ENCODE measurements at places on chromosomes 5 and 9.

- no peak for DNase-seq
Observed at GRCh38 chr5:140821375-140822280, at the start of gene PCDHA5. Gene PCDHA5 (plus strand): TSS chr5:140821613.

DNA sequence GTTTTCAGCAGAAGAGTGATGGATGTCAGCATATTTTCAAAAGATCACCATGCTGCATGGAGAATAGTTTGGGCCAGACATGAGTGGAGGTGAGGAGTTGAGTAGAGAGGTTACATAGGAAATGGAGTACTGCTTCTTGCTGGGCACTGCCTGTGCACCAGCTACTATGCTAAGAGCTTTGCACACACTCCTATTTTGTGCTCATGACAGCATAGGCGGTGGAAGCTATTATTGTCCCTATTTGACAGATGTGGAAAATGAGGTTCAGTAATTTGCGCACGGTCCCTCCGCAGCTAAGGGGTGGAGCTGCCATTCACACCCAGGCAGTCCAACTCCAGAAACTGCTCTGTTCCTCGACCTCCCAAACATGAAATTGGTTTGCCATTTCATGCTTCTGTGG lies 67.8 kb downstream of the ENTREP1 start:
- no peak for DNase-seq

DNA sequence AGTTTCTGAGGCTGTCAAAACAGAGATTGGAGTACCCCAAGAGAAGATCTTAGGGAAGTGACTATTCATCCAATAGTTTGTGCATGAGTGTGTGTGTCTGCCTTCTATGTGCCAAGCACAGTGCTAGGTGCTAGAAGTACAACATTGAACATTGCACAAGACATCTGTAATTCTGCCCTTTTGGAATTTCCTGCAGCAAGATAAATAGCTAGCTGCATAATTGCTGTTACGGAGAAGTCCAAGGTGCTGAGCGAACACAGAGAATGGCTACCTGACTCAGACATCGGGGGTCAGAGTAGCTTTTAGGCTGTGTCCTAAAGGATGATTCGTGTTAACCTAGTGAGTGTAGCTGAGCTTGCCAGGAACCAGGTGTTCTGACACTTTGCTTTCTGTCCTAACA lies 44.8 kb downstream of the PAPPA start:
- no peak for DNase-seq

- no peak for DNase-seq
Observed at GRCh38 chr5:172592881-172593280, 48.2 kb upstream of the NEURL1B start.

DNA sequence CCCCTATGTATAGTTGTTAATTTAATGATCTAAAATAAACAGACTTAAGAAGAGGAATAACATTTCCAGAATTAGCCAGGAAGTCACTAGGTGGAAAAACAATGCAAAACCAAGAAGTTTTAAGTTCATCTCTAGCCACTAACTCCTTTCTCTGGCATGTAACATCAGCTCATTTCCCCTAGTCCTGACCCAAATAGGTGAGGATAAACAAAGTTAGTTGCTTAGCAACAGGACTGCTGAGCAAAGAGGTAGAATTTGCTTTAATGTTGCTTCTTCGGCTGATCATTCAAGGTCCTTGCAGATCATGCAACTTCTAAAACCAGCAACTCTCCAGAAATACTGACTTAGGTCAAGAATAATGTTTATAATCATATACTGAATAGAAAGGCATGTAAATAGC lies 675.8 kb downstream of the CETN3 start:
- DNase-seq, result no peak

GRCh38 chr5:96300976-96301375 lies 132.1 kb downstream of the PCSK1 start:
- no peak for DNase-seq

GRCh38 chr9:5489630-5490490 lies 20.5 kb upstream of the PDCD1LG2 start:
- no peak for DNase-seq

DNA sequence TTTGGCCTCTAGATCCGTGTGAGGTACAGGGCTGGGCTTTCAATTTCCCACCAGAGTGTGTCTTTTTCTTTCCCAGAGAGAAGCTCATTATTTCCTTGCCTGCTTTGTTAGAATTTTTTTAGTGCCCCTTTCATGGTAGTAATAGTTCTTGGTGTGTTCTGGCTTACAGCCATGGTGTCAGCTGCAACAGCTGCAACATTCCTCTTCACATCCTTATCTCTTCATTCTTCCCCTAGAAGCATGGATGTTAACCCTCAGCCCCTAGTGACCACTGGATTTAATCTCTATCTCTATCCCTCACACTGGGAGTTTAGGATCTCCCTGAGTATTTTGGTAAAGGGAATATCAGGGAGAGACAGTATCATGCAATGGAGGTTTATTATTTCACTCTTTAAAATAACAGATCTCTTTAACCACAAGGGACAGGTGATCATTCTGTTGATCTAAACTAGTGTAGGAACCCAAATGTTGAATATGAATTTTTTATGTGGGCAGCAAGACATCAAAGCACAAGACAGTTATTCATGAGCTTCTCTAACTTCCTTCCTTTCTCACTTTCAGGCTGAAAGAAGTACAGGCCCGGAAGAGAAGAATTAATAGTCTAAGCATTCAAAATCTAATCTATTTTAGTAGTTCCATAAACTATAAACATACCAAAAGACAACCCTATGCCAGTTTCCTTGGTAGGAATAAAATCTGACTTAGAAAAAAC lies 160.2 kb downstream of the FAM170A start:
- DNase-seq, result no peak

DNA sequence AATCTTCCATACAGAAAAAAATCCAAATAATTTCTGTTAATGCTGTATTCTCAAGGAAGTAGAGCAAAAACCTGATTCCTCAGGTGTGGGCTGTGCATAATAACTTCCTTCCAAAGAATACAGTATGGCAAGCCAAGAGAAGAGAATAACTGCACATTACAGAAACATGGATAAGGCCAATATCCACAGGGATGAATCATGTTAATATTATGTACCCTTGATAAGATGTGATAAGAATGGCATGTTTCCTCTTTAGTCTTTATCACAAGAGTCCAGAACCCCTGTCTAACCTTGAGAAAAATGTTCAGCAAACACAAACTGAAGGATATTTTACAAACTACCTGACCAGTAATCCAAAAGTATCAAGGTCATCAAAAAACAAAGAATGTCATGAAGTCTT lies 795.8 kb downstream of the SEMA5A start:
- no peak for DNase-seq

DNA sequence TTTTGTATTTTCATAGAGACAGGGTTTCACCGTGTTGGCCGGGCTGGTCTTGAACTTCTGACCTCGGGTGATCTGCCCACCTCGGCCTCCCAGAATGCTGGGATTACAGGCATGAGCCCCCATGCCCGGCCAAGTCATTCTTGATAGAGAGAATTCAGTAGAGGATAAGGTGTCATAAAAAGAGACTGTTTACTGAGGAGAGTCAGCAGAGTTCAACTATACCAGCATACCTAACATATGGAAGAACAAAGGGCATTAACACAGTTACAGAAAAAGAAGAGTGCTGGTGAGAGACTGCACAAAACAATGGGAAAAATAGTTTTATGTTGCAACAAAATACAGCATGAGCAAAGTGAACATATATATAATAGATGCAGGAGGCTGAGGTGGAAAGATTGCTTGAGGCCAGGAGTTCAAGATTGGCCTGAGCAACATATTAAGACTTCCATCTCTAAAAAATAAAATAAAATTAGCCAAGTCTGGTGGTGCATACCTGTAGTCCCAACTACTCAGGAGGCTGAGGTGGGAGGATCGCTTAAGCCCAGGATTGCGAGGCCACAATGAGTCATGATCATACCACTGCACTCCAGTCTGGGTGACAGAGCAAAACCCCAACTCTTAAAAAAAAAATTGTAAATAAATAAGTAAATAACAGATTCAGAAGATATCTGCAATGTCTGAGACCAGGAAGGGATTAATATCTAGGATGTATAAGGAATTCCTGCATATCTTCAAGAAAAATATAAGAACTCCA lies 19.5 kb downstream of the B4GALT1 start:
- no peak for DNase-seq

DNA sequence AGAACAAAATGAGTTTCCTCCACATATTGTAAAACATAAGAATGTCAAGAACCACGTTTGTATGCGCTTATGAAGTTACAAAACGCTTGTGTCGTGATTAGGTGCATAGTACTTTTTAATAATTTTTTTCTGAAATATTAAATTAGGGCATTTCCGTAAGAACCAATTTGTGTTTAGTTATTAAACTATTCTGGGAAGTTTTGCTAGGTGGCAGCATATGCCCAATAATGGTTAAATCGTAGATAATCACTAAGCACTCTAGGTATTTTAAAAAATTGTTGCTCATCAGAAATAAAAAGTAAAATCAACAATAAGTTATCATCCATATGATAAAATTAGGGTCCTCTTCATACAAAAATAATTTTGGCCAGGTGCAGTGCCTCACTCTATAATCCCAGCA lies 5.4 kb downstream of the SRFBP1 start:
- DNase-seq, result no peak

- no peak for DNase-seq
Observed at GRCh38 chr9:4657426-4658159, 4.5 kb upstream of the PLPP6 start.

GRCh38 chr5:82635561-82636288 lies 357.6 kb upstream of the RPS23 start:
- DNase-seq, result no peak

DNA sequence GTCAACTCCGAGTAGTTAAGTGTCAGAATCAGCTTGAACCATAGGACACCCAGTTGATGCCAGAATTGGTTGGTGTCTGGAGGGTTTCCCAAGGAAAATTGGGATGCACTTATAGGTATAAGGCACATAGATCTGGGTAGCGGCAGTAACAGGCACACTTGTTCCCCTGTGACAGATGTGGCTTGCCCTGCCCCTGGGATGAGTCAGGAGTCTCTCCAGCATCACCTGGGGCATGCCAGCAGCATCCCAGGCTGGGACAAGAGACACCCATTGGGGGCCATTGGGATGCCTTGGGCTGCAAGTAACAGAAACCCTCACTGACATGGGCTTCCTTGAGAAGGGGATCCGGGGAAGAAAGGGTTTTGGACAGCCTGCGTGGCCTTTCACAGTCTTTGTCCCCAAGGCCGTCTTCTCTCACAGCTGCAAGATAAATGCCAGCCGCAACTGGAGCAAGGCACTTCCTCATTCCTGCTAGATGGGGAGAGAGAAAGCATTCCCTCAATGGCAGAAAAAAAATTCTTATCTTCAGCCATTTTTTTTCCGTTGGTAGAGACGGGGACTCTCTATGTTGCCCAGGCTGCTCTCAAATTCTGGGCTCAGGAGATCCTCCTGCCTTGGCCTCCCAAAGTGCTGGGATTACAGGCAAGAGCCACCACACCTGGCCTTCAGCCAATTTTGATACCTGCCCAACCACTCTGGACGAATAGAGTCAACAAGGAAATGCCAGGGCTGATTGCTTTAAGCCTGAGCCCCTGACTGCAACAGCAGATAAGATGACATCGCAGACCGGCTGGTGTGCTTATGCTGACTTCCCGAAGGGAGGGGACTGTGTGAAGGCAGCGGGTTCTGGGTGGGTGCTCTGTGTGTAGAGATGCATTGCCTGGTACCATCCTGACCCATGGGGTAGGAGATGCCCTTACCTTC lies 13.3 kb upstream of the RNF130 start:
- DNase-seq, result peak; percentile 66

DNA sequence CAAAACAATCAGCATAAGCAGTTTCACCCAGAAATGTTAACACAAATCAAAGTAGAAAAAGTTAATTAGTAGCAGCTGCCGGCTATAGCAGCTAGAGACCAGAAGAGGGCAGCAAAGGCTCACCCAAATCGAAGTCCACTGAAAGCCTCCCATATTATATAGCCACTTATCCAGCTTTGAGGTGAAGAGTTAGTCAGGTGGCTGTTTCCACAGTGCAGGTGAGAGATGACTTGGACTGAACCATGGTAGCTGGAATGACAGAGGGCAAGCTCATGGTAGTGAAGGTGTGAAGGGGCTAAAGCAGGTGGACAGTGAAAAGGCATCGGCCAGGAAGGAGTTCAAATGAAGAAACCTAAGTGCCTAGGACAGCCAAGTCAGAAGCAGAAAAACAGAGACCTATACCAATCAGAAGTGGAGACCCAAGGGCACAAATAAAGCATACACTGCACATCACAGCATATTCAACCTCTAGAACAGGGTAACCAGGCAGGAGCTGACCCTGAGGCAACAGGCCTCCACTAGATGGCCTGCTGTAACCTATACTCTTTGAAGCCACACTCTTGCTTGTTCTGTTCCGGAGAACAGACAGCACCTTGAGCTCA lies 7.2 kb upstream of the RNF38 start:
- DNase-seq, result peak; percentile 44

GRCh38 chr9:121153642-121154041 lies 48.0 kb downstream of the RAB14 start:
- DNase-seq, result no peak

GRCh38 chr9:91421971-91422757 lies 1.5 kb downstream of the NFIL3 start:
- peak; percentile 6 for DNase-seq

Measured in NCI-H526 (cell line).